Activated CD8-positive, alpha-beta T cell treated with anti-CD3 and anti-CD28 coated beads, Interleukin-2, amount 10 ng/mL, durations not matched to agents 7 days and 5 days (primary cell): ENCODE measurements at places on chromosomes 6 and 20. TPM values are rescaled to one million over a fixed set of nuclear protein-coding genes. Genes with fewer than 3 reads are reported as not detected.

BPI gene
- not detected for total RNA-seq

LAMA5 gene
- total RNA-seq, result 0.63 TPM

PROKR2 gene
- not detected for total RNA-seq

MYLK4 gene
- 0.26 TPM for total RNA-seq

DNA sequence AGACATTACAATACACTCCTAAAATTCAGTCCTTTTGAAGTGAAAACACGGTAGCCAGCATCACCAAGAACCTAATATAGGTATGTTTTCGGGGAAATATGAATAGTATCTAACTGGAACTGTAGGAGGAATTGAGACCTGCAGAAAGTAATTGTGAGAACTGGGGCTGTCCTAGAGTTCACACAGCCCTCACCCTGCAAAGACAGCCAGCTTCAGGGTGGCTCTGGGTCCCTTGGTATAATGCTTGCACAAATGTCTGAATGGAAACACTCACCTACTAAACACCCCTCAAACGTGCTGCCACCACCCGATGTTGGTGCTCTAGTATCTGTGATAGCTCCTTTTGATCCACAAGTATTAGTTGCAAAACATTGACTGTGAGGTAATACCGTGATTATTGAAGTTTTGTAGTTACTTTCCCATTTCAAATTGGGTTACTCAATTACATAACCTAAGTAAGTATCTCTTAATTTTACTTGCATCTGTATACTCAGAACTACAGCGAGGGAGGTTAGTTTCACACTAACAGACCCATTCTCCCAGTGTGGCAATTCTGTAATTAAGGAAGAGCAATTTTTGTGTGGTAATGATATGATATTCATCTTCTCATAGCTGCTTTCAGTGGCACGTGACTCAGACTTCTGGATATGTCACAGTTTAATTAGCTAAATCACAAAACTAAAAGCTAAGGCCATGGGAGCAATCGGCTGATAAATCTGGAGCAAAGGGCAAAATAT lies 129.5 kb downstream of the INSM1 start:
- H3K27ac ChIP-seq, result no peak overlapping the region
- H3K4me1 ChIP-seq, result no peaks in the 10 kb centered on the region
- no peaks in the 10 kb centered on the region for H3K27me3 ChIP-seq
- DNase-seq, result no peak

GRCh38 chr6:131182991-131183425 lies 47.7 kb downstream of the AKAP7 start:
- H3K4me3 ChIP-seq, result no peak overlapping the region
- peaks cover 11% of the 10 kb centered on the region for H3K4me1 ChIP-seq
- no peaks in the 10 kb centered on the region for H3K27me3 ChIP-seq
- peaks cover 26% of the 10 kb centered on the region for H3K36me3 ChIP-seq
- peak overlapping the region; percentile 96 for H3K27ac ChIP-seq

DNA sequence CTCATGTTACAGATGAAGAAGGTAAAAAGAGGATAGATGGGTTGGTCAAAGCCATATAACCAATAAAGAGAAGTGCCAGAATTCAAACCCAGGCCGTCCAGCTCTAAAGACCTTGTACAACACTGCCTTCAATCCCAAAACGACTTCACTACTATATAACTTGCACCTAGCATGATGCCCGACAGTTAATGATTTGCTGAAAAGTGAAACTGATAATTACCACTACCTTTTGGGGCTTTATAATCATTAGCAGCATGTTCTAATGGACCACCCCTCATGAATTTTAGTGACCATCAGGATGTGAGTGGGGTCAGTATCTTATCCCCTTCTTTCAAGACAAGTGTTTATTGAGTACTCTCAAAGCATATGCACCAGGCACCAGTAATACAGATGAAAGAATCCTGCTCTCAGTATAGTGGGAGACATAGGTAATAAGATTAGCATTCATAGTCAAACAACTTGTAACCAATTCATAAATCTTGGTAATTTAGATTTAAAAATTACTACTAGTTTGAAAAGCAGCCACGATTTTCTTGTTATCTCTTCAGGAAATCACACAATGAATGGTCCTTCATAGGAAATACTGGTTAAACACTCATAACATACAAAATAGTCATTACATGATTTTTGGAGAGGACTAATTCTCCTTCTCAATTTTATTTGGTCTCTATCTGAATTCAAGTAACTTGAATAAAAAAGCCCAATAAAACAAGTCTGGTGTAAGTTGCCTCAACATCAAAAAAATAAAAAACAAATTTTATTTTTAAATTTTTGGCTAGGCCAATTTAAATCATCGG lies 98.0 kb downstream of the EPB41L2 start:
- H3K4me3 ChIP-seq, result no peak overlapping the region
- DNase-seq, result no peak
- no peaks in the 10 kb centered on the region for H3K4me1 ChIP-seq
- H3K27ac ChIP-seq, result no peak overlapping the region

DNA sequence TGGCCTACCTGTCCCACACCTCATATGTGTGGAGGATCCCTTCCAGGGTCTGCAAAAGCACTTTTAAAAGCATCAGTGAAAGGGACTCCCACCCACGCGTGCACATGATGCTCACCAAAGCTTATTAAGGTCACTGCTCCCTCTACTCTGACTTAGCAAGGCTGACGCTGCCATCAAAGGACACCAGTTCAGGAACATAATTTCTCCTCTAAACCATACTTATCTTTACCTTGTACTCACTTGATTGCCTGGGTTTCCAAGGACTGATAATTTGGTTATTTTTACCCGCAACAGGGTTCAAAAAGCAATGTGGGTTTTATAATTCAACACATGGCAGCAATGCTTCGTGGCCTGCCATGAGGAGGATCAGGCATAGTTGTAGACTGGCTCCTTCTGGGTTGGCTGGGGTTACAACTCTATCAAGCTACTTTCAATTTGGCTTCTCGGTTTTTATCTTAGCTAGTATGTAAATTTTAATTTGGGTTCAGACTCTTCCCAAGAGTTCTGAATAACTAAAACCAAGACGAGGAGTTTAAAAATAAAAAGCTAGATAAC lies 52.2 kb upstream of the EMILIN3 start:
- no peak overlapping the region for H3K4me3 ChIP-seq
- peaks cover 59% of the 10 kb centered on the region for H3K36me3 ChIP-seq
- H3K4me1 ChIP-seq, result peaks cover 22% of the 10 kb centered on the region

GRCh38 chr6:142944124-142945048 lies 590 bp downstream of the HIVEP2 start:
- peak; percentile 94 for DNase-seq
- H3K4me1 ChIP-seq, result peaks cover 56% of the 10 kb centered on the region
- H3K4me3 ChIP-seq, result peak overlapping the region; percentile 100
- H3K36me3 ChIP-seq, result peaks cover 14% of the 10 kb centered on the region

- H3K27ac ChIP-seq, result no peak within 1 kb of the TSS
- DNase-seq, result no peak
- no peak within 1 kb of the TSS for H3K4me3 ChIP-seq
- peaks cover 40% of the 10 kb centered on the region for H3K27me3 ChIP-seq
- no peaks in the 10 kb centered on the region for H3K36me3 ChIP-seq
- H3K4me1 ChIP-seq, result peaks cover 9% of the 10 kb centered on the region
Measured at GRCh38 chr6:75493400-75494064, at the start of gene FILIP1. Gene FILIP1, minus strand, starts transcription at chr6:75493800. Its CDS starts 78,828 bp downstream, at chr6:75414972.

DNA sequence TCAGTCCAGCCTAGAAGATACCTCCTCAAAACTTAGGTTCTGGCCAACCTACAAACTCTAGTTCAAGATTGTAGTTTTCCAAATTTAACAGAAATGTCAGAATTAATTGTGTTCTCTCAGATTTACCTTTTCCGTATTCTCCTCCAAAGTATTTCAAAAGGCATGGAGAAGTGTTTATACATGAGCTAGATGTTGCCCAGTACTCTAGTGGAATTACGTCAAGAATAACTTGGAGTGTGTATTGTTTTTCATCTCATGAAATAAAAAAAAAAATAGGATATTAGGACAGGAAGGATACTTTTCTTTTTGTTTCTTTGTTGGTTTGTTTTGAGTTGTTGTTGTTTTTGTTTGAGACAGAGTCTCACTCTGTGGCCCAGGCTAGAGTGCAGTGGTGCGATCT lies 32.3 kb upstream of the MARCKS start:
- H3K27me3 ChIP-seq, result peaks cover 11% of the 10 kb centered on the region
- H3K4me1 ChIP-seq, result no peaks in the 10 kb centered on the region
- H3K27ac ChIP-seq, result no peak overlapping the region
- no peak for DNase-seq

GRCh38 chr6:41589636-41590622 lies 43.7 kb downstream of the FOXP4 start:
- peaks cover 5% of the 10 kb centered on the region for H3K4me1 ChIP-seq
- DNase-seq, result no peak
- H3K36me3 ChIP-seq, result no peaks in the 10 kb centered on the region
- H3K27me3 ChIP-seq, result no peaks in the 10 kb centered on the region
- H3K27ac ChIP-seq, result no peak overlapping the region

DNA sequence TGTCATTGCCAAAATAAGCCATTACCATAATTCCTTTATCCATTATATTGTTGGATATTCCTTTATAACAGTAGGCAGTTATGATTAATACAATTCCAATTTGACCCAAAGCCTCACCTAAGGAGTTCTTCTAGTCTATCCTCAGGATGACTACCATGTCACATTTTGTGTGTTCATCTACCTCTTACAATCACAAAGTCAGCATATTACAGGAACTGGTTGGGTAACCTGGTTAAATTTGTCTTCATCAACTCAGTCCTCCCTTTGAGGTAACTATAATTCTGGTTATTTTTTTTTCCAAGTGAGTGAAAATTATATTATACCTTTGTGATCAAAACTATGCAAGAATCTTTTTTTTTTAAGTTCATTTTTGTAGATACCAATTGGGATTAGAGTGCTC lies 540.5 kb downstream of the BTBD3 start:
- H3K36me3 ChIP-seq, result no peaks in the 10 kb centered on the region
- no peak overlapping the region for H3K4me3 ChIP-seq
- no peaks in the 10 kb centered on the region for H3K4me1 ChIP-seq
- no peak overlapping the region for H3K27ac ChIP-seq
- DNase-seq, result no peak
- no peaks in the 10 kb centered on the region for H3K27me3 ChIP-seq

GRCh38 chr20:16542477-16542876 lies 30.8 kb downstream of the KIF16B start:
- H3K4me1 ChIP-seq, result no peaks in the 10 kb centered on the region
- no peaks in the 10 kb centered on the region for H3K36me3 ChIP-seq
- no peaks in the 10 kb centered on the region for H3K27me3 ChIP-seq
- H3K4me3 ChIP-seq, result no peak overlapping the region
- no peak for DNase-seq
- H3K27ac ChIP-seq, result no peak overlapping the region

DNA sequence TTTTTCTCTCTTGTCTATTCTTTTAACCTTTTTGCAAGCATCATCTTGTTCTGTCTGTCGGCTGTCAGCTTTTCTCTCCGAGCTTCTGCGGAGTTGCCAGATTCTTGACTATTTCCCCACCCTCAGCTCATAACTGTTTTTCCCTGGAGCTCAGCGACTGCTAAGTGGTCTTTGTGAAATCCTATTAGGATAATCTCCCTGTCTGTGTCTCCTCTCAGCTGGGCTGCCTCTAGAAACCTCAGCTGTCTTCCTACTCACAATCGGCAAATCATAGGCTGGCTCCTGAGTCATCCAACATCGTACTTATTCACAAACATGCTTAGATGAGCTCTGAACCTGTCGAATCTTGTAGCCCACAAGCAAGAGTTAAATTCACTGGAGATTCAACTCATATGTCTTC lies 332.3 kb downstream of the PTPRT start:
- no peaks in the 10 kb centered on the region for H3K4me1 ChIP-seq
- H3K27ac ChIP-seq, result no peak overlapping the region
- H3K36me3 ChIP-seq, result no peaks in the 10 kb centered on the region
- DNase-seq, result no peak

GRCh38 chr6:134544737-134545136 lies 226.8 kb upstream of the SGK1 start:
- no peaks in the 10 kb centered on the region for H3K36me3 ChIP-seq
- H3K4me3 ChIP-seq, result no peak overlapping the region
- no peaks in the 10 kb centered on the region for H3K27me3 ChIP-seq
- no peak for DNase-seq
- H3K4me1 ChIP-seq, result peaks cover 14% of the 10 kb centered on the region
- no peak overlapping the region for H3K27ac ChIP-seq

DNA sequence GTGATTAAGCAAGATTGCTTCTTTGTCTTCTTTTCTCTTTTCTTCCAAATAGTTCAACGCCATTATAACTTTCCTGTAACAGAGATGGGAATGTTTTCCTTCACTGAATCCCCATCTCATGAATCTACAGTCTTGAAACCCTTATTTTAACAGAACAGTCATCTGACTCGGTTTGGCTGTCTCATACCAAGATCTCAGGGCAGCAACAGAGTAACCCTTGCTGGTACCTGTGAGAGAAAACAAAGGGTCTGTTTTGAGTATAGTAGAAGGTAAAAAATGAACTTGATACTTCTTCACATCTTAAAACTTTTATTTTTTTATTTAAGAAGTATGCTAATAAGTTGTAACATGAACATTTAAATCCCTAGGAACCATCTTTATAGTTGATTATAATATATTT lies 19.6 kb upstream of the DSE start:
- DNase-seq, result no peak
- H3K4me3 ChIP-seq, result no peak overlapping the region
- H3K27me3 ChIP-seq, result no peaks in the 10 kb centered on the region
- no peaks in the 10 kb centered on the region for H3K36me3 ChIP-seq

- H3K36me3 ChIP-seq, result peaks cover 1% of the 10 kb centered on the region
- no peaks in the 10 kb centered on the region for H3K27me3 ChIP-seq
- no peak for DNase-seq
- H3K4me1 ChIP-seq, result peaks cover 23% of the 10 kb centered on the region
Measured at GRCh38 chr6:85470023-85470410, 20.1 kb downstream of the NT5E start.

GRCh38 chr6:8683204-8683603 lies 247.9 kb upstream of the SLC35B3 start:
- H3K27ac ChIP-seq, result no peak overlapping the region
- H3K4me1 ChIP-seq, result no peaks in the 10 kb centered on the region
- DNase-seq, result no peak
- no peaks in the 10 kb centered on the region for H3K36me3 ChIP-seq
- no peak overlapping the region for H3K4me3 ChIP-seq

- H3K4me1 ChIP-seq, result no peaks in the 10 kb centered on the region
- no peak overlapping the region for H3K4me3 ChIP-seq
- H3K36me3 ChIP-seq, result no peaks in the 10 kb centered on the region
- H3K27ac ChIP-seq, result no peak overlapping the region
- DNase-seq, result no peak
Measured at GRCh38 chr20:2005359-2005758, 11.5 kb upstream of the PDYN start.
